ENCODE measurements at places on chromosomes 5 and 9.

GRCh38 chr5:181051841-181052671 is 12.0 kb downstream of the BTNL9 start:
- no peak for DNase-seq

DNA sequence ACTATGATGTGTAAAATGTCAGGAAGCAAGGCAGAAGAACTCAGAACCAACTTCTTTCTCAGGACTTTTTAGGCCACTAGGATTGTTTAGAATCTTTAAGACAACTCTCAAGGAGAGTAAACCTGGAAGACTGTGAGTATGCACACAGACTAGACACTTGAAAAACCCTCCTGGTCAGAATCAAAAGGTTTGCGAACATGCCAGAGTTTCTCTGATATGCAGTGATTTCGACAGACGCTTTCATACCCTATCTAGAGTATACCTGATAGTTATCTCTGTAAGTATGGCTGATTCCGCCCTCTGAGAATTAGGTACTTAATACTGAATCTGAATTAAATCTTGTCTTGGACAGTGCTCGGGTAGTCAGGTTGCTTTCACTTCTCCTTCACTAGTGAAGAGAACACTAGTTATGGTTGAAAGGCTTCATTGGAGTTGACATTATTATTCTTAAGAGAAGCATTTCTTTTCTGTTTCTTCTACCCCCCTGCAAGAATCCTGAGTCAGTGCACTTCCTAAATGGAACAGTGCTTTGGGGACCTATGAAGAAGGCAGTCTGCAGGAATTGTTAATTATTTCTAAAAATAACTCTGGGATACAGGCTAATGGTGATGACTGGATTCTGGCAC is 158.1 kb downstream of the HACD4 start:
- peak; percentile 70 for DNase-seq

- no peak for DNase-seq
These were observed 6.8 kb downstream of the GARIN3 start for GRCh38 chr5:157159209-157159751.

- DNase-seq, result no peak
These were observed 458.3 kb downstream of the AGTPBP1 start for GRCh38 chr9:85283421-85283820.

DNA sequence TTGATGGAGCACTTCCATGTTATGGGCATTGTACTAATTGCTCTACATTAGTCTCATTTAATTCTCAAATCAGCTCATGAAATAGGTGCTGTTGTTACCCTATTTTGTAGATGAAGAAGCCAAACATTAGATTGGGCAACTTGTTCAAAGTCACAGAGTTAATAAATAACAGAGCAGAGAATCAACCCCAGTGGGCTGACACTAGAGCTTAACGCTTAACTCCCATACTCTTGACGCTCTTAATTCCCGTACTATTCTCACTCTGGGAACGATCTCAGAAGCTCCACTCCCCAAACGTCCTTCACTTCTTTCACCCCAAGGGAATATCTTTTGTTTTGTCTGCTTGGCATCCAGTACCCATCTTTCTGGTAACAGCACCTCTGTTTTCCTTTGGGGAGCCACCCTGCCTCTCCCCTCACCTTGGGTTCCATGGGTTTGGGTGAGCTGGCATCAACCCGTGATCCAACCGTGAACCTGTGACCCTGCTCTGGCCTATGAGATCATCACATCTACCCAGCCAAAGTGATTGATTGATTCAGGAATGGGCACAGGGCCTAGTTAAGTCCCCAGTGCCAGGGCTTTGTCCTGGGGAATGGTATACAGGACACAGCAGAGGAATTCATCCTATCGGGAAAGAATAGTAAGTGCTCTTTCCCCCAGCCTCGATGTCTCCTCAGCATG is 169.2 kb downstream of the NR3C1 start:
- no peak for DNase-seq

DNA sequence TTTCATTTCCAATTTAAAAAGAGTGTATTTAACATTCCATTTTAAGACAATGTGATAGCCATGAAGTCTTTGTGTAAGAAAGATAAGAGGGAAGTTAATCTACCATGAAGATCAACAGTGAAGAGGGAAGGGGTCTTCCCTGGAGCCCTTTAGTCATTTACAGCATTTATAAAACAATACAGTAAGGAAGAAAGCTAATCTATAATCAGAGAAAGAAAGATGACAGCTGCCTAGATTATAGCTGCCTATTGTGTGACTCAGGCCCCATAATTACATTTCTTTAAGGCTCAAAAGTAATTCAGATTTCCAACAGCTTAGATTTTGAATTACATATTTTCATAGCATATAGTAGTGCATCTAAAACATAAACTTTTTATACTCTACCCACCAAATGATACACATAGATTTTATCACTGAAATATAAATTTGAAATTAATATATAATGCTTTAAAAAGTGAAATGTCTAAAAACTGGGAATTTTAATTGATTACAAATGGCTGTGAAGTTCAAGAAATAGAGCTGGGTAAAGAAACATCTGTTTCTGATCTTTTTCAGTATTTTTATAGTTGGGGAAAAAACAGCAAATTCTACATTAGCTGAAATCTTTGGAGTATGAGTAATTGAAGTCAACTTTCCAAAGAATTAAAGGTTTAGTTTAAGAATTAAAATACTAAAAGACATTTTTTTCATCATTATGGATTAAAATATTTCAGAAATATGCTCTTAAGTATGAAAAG is 89.6 kb downstream of the RIC1 start:
- DNase-seq, result peak; percentile 12

GRCh38 chr5:113181853-113182490 is 205.4 kb downstream of the DCP2 start:
- no peak for DNase-seq

- DNase-seq, result peak; percentile 97
These were observed 49.7 kb upstream of the NKD2 start for GRCh38 chr5:958701-959571.

DNA sequence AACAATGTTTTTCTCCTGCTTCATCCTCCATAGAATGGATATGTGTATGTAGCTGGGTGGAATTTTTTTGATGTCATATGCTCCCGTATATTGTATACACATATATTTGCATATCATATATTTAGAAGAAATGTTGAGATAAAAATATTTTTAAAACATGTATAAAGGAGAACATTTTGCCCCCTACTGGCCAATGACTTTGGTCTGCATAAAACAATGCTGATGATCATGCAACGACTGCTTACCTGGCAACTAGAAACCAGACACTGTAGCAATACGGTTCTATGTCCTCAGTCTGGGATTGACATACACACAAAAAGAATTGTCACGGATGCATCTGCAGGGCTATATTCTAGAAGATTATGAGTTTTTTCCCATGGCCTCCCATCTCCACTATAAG is 503.6 kb downstream of the ELAVL2 start:
- peak; percentile 22 for DNase-seq

GRCh38 chr9:26677965-26678706 is 214.5 kb downstream of the CAAP1 start:
- peak; percentile 63 for DNase-seq

- DNase-seq, result no peak
These were observed 37.9 kb downstream of the SPZ1 start for GRCh38 chr5:80357671-80358070.
